ENCODE measurements at places on chromosomes 5 and 9.

DNA sequence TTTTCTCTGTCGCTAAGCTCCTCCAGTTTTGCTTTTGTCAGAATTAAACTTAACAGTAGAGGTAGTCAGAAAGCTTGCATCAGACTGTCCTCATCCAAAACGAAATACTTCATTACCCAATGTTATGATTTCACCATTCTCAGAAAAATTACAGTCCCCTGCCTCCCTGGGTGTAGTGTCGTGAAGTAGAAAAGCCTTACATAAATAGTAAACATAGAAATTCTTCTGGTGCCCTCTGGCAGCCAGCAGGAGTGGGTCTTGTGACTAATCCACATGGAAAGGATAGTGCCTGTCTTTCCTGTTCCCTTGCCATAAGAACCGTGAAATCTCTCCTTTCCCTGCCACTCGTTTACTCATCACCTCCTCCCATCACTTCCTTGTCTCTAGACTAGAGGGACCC lies 230.6 kb downstream of the GNA14 start:
- DNase-seq = no peak

DNA sequence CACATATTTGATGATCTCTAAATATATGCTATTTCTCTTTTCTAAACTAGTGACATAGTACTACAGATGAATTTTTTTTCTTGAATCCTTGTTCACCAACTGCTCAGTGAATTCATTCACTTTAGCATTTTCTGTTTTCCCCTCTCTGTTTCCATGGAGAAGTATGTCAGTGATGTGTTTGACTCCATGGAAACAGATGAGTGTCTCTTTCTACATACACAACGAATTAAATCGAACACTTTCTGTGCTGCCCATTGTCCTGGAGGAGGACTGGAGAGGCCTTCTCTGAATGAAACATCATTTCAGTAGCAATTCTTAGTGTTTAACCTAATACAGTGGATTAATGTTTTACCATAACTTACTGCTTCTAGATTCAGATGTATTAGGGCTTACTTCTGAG lies 9.5 kb downstream of the INVS start:
- no peak for DNase-seq

DNA sequence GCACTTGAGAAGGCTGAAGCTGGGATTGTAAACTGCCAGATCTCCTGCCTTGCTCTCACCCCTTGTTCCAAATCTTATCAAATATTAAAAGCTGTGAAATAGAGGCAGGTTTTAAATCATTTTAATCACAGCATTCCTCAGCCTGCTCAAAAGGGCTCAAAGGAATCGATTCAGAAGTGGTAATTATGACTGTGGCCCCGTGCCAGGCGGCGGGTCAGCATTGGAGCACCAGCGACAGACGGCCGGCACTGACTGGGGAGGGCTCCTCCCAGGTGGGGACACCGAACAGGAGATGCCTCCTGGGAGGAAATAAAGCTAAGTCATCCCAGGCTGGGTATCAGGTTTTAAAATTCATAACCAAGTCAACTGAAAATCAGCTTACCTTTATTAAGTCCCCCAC lies 66.7 kb downstream of the KCNIP1 start:
- no peak for DNase-seq

- DNase-seq = no peak
Observed at GRCh38 chr9:136287960-136288753, 15.7 kb downstream of the CCDC187 start.

DNA sequence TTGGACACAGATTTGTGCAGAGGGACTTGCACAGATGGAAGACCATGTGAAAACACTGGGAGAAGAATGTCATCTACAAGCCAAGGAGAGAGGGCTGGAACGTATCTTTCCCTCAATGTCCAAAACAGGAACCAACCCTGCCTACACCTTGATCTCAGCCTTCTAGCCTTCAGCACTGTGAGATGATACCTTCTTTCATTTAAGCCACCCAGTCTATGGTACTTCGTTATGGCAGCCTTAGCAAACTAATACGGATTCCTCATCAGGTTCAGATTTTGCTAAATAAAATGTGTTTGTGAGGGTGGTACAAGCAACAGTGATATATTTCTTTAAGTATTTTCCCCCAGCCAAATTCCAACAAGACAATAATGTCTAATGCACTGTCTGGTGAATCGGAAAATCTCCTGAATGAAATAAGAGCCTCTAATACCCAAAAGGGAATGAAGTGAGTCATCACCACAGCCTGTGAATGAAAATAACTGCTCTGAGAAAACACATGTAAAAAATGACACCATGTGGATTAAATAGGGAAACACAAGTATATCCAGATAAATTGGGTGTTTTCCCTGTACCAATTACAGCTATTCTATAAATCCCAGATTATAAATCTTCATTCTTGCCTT lies 182.8 kb upstream of the TARS1 start:
- no peak for DNase-seq

DNA sequence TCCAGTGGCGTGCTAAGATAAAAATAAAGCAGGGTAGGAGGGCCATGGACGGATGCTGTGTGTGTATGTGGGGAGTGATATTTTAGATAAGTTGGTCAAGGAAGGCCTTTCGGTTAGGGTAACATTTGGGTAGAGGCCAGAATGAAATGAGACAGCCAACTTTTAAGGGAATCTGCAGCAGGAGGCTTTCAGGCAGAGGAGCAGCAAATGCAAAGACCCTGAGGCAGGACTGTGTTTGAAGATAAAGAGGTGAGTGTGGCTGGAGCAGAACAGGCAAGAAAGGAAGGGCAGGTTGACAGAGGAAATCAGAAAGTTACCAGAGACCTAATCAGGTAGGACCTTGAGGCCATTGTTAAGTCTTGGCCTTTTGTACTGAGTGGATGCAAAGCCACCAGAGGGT lies 106.2 kb downstream of the MAST4 start:
- no peak for DNase-seq

DNA sequence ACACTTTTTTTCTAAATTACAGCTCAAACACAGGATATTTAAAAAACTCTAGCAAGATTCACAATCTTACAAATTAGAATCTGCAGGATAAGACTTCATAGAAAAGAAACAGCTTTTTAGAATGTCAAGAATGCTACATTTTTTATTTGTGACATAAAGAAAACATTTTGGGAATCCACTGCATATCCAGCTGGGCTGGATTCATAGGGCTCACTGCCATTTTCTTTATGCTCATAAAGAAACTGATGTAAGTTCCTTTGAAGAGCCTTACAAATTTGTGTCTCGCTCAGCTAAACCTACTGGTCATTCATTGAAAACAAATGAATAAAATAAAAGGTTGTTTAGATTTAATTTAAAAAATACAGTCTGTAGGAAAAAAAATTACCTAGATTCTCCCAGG lies 332.3 kb downstream of the TRPM3 start:
- no peak for DNase-seq

- no peak for DNase-seq
Observed at GRCh38 chr5:132181011-132181629, 46.5 kb downstream of the P4HA2 start.

GRCh38 chr9:98973576-98973975 lies 29.9 kb downstream of the COL15A1 start:
- DNase-seq = no peak

DNA sequence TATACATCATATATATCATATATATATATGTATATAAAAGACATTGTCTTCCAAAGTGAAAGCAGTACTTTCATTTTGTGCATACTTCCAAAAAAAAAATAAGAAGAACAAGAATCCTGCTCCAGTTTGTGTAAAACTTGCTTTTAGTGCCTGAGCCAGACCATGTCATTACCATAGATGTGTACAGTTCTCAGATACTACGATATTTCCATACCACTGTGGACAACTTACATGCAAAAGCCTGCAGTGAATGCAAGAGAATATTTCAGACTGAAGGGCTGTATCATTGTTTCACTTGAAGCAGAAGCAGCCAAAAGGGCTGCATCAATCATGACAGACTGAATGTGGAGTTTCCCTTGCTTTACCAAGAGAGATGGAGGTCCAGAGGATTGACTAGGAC lies 72.6 kb upstream of the CYLC2 start:
- DNase-seq = no peak

DNA sequence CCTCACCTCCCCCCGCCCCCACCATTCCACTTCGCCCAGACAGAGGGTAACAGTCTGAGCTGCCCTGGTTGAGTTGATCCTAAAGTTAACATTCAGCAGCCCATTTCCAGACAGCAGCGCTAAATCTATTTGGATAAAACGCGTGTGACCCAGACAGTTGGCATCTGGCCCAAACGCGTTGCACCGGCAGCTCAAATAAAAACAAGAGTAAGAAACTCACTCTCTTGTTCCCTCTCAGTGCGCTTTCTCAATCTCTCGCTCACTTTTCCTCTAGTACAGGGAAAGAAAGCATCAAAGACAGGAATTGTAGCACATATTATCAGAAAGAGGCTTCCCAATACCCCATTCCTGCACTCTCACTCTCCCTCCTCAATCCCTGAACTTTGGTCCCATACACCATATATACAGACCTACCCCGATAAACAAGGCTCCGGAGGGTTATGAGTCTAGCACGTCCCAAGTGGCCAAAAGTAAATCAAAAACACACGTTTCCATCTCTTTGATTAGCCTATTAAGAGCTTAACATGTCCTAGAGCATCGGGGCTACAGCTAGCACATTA lies 1.3 kb downstream of the ADAMTS6 start:
- DNase-seq = peak; percentile 24

DNA sequence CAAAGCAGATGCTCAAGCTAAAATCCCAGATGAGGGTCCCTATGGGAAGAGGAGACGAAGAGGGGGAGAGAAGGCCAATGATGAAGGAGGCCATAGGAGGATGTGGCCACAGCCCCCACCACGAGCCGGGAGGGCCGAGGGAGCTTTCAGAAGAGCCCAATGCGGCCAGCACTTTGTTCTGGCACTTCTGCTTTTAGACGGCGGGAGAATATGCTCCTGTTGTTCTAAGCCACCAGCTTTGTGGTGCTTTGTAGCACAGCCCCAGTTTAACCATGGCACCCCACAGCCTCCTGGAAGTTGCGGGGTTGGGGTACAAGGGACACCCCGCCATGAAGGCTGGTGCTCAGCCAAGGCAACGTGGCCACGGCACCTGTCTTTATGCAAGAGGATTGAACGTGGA lies 33.4 kb downstream of the LPCAT1 start:
- no peak for DNase-seq

GRCh38 chr9:88952086-88952615 lies 39.1 kb upstream of the S1PR3 start:
- no peak for DNase-seq

- no peak for DNase-seq
Observed at GRCh38 chr5:16675806-16676205, 59.0 kb upstream of the RETREG1 start.

GRCh38 chr9:69946800-69947437 lies 96.7 kb upstream of the MAMDC2 start:
- DNase-seq = no peak

- no peak for DNase-seq
Observed at GRCh38 chr5:65327582-65327981, 154.1 kb downstream of the ADAMTS6 start.

DNA sequence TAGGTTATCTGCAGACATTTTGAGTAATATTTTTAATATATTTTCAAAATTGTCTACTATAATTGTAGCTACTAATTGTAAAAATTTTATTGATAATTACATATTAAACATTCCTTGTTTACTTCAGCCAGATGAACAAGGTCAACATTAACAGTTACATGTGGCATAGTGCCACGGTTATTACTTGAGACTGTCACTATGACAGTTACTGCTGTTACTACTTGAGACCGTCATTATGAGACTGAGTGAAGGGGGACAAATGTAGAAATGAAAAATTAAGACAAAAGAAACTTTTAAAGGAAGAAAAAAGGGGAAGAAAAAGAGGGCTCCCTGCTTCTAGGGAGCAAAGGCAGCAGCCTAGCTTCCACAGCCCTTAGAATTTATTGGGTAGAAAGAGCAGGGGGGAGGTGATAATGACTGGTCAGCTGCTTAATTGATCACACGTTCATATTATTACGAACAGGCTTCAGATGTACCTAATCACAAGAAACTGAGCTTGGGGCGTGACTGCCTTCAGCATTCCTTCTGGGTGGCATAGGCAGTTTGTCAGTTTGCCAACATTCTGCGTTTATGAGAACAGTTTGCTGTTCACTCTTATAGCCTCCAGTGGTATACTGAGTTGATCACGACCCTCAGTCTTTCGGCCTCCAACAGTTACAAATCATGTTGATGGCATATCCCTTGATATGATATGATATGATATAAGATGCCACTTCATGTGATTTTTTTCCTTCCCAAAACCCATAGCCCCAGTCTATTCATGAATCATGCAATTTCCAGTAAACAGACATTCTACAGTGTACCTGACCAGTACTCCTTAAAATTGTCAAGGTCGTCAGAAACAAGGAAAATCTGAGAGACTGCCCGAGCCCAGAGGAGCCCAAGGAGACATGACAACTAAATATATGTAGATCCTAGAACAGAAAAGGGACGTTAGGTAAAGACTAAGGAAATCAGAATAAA lies 13.1 kb downstream of the MARCHF6 start:
- DNase-seq = no peak

DNA sequence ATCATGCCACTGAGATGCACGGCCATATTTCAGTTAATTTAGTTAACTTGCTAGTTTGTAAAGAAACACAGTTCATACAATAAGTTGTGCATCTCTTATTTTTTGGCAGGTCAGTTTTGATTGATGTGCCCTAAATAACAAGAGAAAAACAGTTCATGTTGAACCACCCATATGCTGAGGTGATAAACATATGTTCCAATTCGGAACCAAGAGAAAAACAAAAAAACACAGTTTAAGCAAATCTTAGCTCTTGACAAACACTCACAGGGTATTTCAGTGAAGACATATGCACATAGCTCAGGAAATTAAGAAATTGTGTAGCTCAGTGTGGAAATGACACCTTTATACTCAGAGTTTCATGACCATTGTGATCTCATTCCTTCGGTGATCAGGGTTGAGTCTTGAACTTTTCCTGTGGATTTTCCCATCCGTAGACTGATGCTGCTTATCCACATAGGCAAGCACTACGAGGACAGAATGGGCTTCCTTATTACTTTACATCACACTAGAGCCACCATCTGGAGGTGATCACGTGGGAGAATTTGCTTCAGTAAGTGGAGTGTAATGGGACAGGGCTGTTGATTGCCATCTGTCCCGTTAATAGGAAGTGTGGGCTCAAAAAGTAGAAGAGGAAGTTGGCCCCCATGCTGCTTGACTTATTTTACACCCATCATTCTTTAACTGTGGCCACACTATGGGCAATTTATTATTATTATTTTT lies 773.0 kb downstream of the MTRR start:
- DNase-seq = no peak

GRCh38 chr5:118980017-118980416 lies 8.3 kb downstream of the DTWD2 start:
- DNase-seq = no peak

GRCh38 chr9:114216081-114216480 lies 60.7 kb downstream of the COL27A1 start:
- no peak for DNase-seq

- DNase-seq = no peak
Observed at GRCh38 chr5:19001054-19001453, 986.9 kb downstream of the CDH18 start.

- DNase-seq = no peak
Observed at GRCh38 chr5:133034064-133034463, 7.7 kb upstream of the ZCCHC10 start.

DNA sequence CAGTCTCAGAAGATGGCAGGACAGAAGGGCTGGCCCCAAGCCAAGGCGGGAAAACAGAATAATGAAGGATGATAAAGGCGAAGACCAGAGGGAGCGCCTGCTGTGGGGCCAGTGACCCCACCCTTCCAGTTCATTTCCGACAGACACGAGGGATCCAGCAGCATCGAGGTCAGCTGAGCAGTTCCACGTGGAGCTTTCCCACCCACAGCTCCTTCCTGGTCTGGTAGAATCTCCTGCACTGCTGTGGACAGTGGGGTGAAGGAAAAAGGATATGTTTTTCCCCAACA lies 265.9 kb upstream of the VLDLR start:
- DNase-seq = no peak

Measured in activated naive CD4-positive, alpha-beta T cell treated with Interleukin-2 at 50 U/mL for 16 hours (primary cell).